ENCODE measurements at places on chromosomes 5 and 9.

DNA sequence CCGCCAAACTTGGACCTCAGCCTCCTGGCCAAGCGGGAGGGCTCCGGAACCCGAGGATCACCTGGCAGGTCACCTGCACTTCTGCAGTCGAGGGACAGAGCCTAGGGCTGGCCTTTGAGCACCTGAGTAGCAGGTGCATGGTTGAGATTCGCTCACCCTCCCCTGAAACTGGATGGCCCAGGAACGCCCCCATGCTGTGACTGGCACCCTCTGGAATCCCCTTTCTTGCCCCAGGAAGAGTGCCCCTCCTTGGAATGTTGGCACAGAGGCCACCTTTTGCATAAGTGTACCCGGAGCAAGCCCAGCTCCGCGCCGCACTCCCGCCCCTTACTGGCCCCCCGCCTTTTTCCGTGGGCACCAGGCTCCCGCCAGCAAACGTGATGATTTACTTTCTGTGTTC, 112.5 kb upstream of the IER5L start:
- DNase-seq, result no peak

- peak; percentile 39 for DNase-seq
These were observed 106.0 kb downstream of the PHF2 start for GRCh38 chr9:93682155-93682968.

GRCh38 chr5:174059247-174059646, 13.7 kb downstream of the NSG2 start:
- DNase-seq, result no peak

DNA sequence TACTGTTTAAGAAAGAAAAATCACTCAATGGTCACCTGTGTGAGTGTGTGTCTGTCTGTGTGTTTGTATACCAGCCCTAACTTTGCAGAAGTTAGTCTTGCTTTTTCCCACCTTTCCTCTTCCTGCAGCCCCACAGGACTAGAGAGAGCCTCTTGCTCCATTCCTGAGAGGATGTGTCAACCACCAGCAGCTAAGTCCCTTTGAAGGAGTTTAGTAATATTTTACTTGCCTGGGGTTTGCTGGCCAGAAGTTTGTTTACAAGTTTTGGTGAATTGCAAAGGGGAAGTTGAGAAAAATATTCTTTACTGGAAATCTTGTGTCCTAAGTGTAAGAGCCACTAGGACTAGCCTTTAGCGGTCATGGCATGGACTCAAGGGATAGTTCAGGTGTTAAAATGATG, 316.2 kb downstream of the BRINP1 start:
- no peak for DNase-seq

- peak; percentile 48 for DNase-seq
These were observed at the start of gene CXCL14 for GRCh38 chr5:135578685-135579341. TSS of gene CXCL14 (minus strand) at chr5:135578991. CDS start at chr5:135578778, 213 bp downstream.

GRCh38 chr9:71876829-71877228, 34.2 kb downstream of the ABHD17B start:
- DNase-seq, result no peak

DNA sequence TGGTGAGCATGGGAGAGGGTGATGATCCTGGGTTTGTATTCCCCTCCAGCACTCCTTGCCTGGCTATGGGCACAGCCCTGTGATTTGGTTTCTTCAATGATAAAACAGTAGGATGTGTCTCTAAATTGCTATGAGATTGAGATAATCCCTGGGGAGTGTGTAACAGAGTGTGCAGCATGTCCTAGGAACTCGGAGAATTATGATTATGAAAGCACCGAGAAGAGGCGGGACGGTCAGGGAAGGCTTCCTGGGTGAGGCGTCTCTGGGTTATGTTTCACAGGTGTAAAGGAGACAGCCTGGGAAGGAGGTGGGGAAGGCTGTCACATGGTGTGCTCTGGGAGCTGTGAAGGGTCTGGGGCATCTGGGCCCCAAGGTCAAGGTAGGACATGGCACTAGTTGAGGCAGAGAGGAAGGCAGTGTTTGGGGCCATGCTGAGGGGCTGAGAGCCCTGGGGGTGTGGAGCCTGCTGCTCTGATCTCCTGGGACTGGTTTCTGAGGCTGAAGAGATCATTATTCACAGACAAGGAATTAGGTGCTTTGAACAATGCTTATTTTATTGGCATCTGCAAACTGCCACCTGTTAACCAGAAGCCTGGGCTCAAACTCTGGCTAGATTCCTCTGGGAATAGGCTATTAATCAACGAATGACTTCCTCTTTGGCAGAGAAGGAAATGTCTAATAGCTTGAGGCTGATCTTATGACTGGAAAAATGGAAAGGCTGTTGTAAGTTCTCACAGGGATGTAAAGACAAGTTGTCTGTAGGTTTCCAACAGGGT, 73.8 kb upstream of the IL12B start:
- no peak for DNase-seq

- DNase-seq, result no peak
These were observed 68.3 kb downstream of the IL6ST start for GRCh38 chr5:55926476-55926875.

DNA sequence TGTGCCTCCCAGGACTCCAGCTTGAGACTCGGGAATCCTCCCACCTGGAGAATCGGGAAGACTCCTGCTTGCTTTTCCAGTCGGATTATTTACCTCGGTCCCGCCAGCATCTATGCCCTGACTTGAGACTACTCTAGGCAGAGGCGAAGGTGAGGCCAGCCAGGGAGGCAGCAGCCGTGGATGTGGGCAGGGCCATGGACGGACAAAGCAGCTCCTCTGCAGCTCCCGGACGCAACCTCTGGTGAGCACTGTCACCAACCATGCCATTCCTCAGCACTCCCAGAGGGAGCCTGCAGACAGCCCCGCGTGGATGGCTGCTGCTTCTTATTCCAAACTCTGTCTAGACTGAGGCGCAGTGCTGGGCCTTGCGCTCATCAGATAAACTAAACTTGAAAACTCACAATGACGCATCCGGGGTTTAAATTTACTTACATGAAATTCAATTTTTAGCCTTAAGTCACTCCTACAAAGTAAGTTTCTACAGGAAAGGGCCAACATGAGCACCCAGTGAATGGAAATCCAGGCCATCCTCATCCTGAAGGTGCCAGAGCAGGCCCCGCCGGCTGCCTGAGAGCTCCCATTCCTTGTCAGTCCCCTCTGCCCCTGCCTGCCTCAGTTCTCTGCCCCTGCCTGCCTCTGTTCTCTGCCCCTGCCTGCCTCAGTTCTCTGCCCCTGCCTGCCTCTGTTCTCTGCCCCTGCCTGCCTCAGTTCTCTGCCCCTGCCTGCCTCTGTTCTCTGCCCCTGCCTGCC, 17.8 kb downstream of the MED10 start:
- DNase-seq, result no peak

GRCh38 chr9:110714314-110714713, 45.7 kb downstream of the MUSK start:
- DNase-seq, result no peak

GRCh38 chr9:36985061-36985768, 48.9 kb downstream of the PAX5 start:
- DNase-seq, result no peak

- no peak for DNase-seq
These were observed 36.2 kb upstream of the SNAPC3 start for GRCh38 chr9:15386465-15386864.

GRCh38 chr9:113756476-113757192, 119.5 kb upstream of the ZNF618 start:
- DNase-seq, result no peak

DNA sequence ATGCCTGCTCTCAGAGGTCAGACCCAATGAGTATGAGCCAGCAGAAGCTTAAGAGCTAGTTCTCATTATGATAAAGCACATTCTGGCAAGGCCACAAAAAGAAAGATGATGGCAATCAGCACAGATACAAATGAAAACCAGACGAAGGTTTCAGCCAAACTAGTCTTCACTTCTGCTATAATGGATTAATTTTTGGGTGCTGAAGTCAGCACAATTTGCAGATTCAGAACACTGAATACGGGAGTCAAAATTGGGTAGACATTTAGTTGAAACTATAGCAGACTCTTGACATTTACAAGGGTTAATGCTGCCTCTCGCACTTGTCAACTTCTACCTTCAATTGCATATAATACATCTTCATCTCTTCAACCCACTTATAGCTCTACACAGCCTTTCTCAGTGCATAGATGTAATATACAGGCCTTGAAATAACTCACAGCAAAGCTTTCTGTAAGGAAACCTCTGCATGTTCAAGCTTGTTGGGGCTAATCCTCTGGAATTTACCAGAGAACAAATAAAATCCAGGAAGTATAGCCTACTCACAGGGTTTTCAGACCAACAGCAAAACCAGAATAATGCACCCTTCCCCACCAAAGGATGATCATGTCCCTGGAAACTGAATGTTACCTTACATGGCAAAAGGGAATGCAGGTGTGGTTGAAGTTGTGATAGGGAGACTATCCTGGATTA, 77.1 kb downstream of the BAAT start:
- DNase-seq, result no peak

DNA sequence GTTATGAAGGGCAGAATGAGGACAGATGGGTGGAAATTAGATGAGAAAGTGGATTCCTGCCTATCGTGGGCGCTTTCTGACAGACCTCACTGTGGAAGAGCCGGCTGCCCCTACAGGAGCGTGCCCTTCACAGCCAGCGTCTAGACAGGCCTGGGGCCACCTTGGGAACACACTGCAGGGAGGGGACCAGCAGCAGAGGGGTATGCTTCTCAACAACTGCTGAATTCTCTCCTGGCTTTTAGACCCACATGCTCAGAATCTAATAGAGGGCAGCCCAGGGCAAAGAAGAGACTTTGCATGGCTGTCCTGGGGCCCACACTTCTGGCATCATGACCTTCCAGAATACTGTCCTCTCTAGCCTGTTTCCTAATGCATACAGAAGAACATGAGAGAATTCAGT, 2.1 kb upstream of the SEMA4D start:
- DNase-seq, result no peak

DNA sequence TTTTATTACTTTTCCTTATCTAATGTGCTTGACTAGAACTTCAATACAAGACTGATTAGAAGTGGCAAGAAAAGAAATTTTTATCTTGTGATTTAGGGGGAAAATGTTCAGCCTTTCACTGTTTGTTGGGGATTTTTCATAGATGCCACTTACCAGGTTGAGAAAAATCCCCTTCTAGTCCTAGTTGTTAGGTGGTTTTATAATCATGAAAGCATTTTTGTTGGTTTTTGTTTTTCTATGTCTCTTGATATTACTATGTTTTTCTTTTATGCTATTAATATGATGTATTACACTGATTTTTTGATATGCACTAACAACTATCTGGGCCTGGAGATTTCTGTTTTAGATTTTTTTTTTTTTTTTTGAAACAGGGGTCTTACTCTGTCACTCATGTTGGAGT, 134.0 kb downstream of the PARP8 start:
- DNase-seq, result no peak

- DNase-seq, result no peak
These were observed 79.5 kb upstream of the DMRT1 start for GRCh38 chr9:761793-762560.

GRCh38 chr9:708551-709432, 132.7 kb upstream of the DMRT1 start:
- no peak for DNase-seq

- DNase-seq, result no peak
These were observed 31.3 kb downstream of the SPRY4 start for GRCh38 chr5:142293486-142293885.

GRCh38 chr5:102858221-102858620, 103.1 kb downstream of the PAM start:
- DNase-seq, result no peak

DNA sequence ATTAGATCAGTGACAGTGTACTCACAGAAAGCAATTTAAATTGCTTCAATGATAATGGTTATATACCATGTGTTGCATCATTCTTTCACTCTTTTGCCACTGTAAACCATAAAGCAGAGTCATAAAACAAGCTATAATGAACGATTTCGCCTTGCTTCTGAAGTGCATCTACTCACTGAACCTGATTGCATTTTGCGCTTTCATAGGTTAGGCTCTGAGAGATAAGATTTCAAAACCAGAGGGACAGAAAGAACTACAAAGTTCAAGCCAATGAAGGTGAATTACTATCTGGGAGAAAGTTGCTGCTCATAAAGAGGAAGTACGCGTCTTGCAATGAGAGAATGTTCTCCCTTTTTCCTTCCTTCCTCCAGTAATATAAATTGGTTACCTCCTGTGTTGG, 412.7 kb downstream of the CETN3 start:
- DNase-seq, result no peak

DNA sequence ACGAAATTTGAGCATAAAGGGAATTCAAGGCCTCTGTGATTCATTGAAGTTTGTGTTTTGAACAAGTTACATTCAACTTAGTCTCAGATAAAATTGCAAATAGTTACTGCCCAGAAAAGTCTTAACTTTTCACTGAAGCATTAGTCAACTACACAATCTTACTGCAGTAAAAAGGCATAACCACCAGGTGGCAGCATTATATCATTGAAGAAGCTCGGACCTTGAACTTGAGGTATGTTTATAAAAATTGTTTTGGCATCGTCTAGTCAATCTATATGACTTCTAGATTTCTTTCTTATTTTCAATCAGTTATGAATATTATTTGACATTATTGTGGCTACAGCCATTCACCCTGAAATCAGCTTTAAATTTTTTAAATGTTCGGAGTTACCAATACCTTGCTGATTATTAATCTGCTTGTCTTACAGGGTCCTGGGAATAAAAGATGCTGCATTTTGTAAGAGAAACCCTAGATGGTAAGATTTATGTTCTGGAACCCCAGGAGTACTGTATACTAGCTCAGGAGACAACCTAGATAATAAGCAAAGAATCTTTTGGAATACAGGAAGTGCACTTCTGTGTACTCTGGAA, 83.9 kb upstream of the GRAMD2B start:
- peak; percentile 49 for DNase-seq

DNA sequence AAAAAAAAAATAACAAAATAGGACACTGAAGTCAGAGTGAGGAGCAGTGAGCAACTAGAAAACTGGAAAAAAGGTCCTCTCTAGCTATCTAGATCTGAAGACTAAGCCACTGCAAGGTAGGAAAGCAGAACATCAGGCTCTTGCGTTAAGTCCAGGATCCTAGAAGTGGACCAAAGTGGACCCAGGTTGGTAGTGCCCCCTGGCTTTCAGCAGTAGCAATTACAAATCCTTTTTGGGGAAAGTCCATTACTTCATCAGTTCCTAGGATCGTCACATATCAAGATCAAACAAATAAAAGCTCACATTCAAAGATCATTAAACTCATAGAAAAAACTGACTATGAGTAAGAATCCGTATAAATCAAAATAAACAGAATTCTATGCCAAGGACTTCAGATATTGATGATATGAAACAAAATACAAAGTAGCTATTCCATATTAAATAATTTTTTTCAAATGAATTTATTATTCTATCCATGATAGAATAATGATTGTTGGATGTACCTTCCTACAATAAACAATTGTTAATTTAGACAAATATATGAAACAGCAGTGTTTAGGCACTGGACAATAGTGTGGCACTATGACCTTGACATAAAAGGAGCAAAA, 6.5 kb upstream of the RICTOR start:
- no peak for DNase-seq

GRCh38 chr5:23014825-23015224, 161.7 kb upstream of the CDH12 start:
- no peak for DNase-seq

Data from right lung (tissue), 10 donors.